ENCODE measurements at places on chromosomes 7 and 10.

GRCh38 chr7:27901028-27901760, 161.2 kb downstream of the TAX1BP1 start:
- DNase-seq: peak; percentile 67

DNA sequence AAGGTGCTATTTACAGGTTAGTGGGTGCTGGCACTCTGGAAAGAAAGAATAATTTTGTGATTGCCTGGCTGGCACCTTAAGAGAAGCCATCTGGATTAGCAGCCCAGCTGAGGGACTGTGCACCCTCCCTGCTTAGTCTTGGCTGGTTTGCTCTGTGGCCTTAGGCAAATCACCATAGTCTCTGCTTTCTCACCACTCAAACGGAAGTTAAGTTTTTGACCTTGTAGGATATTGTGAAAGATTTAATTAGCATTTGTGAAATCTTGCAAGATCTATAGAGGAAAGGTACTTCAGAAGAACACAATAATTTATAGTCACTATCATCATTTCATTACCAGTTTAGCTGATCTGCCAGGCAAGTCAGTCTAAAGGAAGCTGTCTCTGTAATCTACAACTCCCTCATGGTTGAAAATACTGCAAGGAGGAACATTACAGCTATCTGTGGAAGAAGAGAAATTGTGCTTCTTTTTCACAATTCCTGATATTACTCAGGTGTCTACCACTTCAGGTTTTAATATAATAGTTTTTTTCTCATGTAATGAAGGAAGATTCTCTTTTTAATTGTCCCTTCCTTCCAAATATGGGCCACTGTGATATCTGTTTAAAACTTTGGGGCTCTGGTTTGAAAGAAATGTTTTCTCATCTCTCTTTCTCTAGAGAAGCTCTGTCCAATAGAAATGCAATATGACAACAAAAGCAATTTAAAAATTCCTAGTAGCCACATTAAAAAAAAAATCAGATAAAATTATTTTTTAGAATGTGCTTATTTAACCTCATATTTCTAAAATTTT, 219.6 kb downstream of the PTEN start:
- no peak for DNase-seq

DNA sequence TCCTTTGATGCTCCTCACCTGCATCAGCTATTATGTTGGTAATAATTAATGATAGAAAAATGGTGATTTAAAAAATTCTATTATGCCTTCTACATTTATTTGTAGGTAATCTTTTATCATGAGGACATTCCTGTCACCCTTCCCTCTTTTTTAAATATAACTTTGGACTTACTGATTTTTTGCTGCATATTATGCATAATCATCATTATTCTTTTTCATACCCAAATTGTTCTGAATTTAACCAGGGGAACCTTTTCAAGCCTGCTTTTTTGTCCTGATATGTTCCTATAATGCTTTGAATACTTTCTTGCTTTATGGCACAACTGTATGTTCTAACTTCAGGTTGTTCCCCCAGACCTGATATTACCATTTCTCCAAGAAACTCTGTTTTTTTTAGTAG, 48.5 kb downstream of the TAX1BP1 start:
- no peak for DNase-seq

DNA sequence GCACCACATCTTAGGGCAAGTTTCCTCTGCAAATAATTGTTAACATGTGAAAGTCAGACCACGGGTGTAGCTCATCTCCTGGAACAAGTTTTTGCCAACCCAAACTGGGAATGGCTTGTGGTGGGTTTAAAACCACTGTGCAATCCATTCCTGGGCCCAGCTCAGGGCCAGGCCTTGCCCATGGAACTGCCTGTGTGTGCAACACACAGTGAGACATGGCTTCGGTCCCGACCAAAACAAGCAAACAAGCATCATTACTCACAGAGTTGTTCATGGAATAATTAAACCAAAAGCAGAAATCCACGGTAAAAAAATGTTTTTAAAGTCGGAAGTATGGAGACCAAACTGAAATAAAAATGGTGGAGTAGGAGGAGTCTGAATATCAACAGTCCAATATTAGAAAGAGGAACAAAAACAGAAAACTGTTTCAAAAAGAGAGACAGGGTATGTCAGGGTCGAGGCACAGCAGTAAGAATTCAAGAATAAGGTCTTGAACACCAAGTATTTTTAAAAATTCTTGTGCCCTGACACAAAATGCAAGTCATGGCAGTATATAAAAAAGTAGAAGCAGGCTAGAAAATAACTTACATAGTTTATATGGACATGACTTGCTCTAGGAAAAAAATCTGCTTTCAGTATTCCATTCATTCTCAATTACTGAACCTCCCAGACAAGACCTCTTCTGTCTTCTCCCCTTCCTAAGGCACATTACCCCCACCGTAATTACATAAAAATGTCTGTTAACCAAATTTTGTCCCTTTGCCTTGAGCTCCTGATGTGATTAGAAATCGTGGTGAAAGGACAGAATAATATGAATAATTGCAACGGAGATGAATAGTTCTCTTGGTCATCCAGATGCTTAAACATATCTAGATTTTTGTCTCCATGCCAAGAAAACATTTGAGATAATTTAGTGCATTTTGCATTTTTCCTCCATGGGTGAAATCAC, 88.4 kb downstream of the FAS start:
- peak; percentile 22 for DNase-seq

- no peak for DNase-seq
Measured at GRCh38 chr7:29078311-29079260, 67.8 kb downstream of the CPVL start.

- no peak for DNase-seq
Measured at GRCh38 chr10:71481746-71482410, 85.2 kb downstream of the CDH23 start.

DNA sequence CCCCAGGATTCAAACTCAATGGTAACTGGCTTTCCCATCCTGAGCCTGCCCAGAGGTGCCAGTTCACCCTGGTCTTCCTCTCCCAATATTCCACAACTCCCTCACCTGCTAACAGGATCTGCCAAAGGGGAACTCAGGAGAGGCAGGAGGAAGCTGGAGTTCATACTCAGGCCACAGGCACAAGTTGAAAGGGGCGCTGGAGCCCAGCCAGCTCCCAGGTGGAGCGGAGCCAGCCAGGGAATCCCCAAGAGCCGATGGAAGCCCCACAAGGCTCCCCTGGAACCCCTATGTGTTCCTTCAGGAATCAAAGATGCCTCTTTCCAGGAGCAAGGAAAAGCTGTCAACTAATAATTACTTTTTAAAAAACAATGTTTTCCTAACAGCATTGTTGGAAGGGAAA, 63.5 kb downstream of the SH3PXD2A start:
- no peak for DNase-seq

- DNase-seq: no peak
Measured at GRCh38 chr7:110835218-110835617, 255.7 kb upstream of the LRRN3 start.

- DNase-seq: peak; percentile 3
Measured at GRCh38 chr7:94912085-94912484, 4.7 kb downstream of the PPP1R9A start.

GRCh38 chr7:38550836-38551235, 80.3 kb downstream of the AMPH start:
- DNase-seq: peak; percentile 9

DNA sequence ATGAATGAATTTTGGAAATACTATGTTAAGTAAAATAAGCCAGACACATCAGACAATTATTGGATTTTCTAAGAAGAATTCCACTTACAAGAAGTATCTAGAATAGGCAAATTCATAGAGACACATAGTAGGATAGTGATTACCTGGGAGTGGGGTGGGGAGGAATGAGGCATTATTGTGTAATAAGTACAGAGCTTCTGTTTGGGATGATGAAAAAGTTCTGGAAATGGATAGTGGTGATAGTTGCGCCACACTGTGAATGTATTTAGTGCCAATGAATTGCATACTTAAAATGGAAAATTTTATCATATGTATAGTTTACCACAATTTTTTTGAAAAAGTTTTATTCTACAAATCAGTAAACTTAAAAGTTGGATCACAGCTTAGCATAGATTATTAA, 297.2 kb upstream of the KAT6B start:
- DNase-seq: peak; percentile 14

- DNase-seq: peak; percentile 21
Measured at GRCh38 chr10:12797471-12798262, 203.8 kb downstream of the CCDC3 start.

GRCh38 chr10:125687507-125688185, 4.7 kb upstream of the TEX36 start:
- no peak for DNase-seq

GRCh38 chr7:147332988-147333387, 1216.4 kb downstream of the CNTNAP2 start:
- DNase-seq: peak; percentile 10

- DNase-seq: peak; percentile 47
Measured at GRCh38 chr7:39811161-39811614, 138.9 kb upstream of the CDK13 start.

DNA sequence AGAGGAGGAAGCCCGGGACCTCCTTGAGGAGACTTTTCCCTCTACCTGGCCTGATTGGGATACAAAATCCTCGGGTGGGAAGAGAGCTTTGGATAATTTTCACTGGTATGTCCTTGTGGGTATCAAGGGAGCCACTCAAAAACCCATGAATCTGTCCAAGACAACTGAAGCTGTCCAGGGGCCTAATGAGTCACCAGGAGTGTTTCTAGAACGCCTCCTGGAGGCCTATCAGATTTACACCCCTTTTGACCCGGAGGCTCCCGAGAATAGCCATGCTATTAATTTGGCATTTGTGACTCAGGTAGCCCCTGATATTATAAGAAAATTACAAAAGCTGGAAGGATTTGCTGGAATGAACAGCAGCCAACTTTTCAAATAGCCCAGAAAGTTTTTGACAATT, 38.6 kb downstream of the ZNF25 start:
- DNase-seq: no peak

- DNase-seq: no peak
Measured at GRCh38 chr7:97639036-97639435, 92.8 kb upstream of the TAC1 start.

DNA sequence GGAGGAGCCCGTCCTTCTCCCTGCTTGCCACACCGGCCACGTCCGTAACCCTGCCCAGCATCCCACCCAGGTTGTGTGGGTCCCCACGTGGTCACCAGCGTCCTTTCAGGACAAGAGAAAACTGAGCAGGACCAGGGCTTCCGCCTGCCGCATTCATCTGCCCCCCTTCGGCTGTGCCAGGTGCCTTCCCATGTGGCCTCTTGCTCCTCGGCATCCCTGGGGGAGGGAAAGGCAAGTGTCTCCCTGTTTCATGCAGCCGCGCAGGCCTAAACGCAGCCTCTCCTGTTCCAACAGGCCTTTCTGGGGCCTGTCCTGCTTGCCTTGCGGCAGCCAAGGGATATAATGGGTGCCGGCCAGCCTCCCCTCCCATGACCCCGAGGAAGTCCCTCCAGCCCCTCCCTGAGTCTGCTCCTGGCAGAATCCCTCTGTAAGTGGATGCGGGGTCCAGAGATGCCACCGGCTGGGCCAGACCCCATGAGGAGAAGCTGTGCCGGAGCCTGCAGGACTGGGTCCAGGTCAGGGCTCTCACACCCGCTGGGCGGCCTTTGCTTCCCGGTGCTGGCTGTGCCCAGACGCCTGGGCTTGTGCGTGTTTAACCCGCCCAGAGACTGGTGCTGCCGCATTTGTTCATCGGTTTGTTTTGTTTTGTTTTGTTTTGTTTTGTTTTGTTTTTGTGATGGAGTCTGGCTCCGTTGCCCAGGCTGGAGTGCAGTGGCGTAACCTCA, 23.1 kb downstream of the SHH start:
- no peak for DNase-seq

DNA sequence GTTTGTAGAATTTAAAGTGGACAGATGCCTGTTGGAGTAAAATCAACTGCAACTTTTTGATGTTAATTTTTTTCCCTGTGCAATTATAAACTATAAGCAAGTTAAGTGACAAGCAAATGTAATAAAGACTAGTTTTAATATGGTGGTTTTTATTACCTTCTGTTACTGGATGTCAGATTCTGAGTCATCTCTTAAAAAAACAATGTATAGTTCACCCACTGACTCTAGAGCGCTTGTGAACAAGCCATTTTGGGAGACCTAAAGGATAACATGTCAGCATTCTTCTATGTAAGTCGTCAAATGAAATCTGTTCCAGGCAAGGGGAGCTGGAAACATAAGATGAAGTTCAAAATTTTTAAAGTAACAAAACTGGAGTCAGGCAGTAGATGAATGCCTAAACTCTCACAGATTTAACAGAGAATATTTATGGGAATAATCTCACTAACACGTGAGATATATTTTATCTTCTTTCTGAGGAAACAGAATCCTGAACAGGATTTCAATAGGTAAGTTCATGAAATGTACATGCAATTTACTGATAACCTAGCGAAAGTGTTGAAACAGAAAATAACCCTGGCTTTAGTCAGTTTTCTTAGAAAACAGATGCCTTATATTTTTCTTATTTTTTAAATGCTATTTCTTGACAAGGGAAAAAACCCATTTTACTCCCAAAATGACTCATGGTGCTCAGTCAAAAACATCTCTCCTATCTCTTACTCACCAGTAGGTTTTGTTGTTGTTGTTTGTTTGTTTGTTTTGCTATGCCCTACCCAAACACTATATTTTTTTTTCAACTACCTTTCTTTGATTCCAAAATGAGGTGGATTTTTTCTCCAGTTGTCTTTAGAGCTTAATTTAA, 91.7 kb downstream of the SLC39A12 start:
- DNase-seq: peak; percentile 80

GRCh38 chr7:95690367-95690947, 81.9 kb upstream of the DYNC1I1 start:
- DNase-seq: peak; percentile 38
